Stimulated activated naive CD8-positive, alpha-beta T cell treated with anti-CD3 and anti-CD28 coated beads, Interleukin-15, amount 100 ng/mL, for 72 hours (primary cell): ENCODE measurements at places on chromosomes 11 and 22.
A peak's percentile ranks its signal among the peaks of the same experiment; 100 is the strongest.

DNA sequence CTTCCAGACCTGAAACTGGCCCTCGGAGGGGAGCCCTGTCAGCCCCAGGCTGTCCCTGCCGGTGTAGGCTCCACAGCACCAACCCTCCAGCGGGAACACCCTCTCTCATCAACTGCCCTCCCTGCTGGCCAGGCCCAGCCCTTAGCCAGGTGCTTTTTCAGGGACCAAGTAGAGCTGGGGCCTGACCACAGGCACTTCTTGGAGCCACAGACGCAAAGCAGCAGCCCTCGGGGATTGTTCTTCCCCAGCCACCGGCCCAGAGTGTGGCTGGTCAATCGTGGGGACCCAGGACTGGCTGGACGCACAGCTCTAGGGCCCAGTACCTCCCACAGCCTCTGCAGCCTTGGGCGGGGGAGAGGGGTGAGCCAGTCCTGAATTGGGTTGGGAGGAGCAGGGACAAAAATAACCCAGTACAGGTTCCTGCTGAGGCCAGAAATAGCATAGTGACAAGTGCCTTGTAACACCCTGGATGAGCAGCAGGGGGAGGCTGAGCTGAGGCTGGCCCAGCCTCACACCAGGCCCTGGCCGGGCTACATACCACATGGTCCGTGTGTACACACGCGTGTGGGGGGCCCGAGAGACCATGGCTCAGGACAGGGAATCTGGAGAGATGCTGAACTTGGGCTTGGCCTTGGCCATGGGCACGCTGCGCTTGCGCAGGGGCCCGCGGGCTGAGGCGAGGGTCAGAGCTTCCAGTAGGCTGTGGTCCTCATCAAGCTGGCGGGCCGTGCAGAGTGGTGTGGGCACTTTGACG, 2.0 kb downstream of the KCNJ11 start:
- peak; percentile 43 for DNase-seq

DNA sequence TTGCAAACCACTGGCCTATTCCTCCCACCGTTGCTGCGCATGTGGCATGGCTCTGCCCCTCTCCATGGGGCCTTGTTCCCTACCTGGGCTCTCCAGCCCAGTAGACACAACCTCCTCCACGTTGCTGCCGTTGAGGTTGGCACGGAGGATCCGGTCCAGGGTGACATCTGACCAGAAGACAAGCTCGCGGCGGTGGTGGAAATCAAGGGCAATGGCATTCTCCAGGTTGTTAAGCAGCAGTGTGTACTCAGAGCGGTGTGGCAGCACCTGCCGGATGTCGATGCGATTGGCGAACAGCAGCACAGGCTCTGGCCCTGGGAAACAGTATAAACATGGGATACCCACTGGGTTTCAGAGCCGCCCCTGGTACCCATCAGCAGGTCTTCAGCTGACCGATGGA, 23.8 kb downstream of the LRP4 start:
- DNase-seq = no peak

GRCh38 chr11:79150966-79151365, 289.9 kb downstream of the TENM4 start:
- no peak for DNase-seq

- DNase-seq = no peak
Observed at GRCh38 chr11:2683806-2684205, 16.0 kb downstream of the KCNQ1OT1 start.

DNA sequence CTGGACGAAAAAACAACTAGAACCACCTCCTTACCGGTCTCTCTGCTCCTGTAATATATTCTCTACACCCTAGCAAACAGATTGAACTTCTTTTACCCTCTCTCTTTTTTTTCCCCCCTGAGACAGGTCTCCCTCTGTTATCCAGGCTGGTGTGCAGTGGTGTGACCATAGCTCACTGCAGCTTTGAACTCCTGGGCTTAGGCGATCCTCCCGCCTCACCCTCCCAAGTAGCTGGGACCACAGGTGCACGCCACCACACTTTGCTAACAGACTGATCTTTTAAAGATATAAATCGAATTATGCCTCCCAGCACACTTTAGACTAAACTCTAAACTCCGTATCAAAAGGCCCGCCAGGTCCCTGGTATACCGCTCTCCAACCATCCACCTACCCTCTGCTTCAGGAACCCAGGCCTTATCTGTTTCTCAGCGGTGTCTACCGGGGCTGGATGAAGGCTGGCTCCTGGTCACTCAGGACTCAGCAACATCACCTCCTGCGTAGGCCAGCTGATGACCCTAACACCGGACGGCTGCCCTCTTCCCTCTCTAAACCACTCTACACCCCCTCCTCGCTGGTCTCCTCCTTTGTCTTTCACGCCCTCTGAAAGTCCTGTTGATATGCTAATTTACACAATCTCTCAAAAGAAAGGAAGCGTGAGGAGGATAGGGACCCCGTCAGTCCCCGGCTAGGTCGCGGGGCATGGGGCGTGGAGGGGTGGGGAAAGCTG, 745 bp downstream of the C22orf39 start:
- DNase-seq = no peak

DNA sequence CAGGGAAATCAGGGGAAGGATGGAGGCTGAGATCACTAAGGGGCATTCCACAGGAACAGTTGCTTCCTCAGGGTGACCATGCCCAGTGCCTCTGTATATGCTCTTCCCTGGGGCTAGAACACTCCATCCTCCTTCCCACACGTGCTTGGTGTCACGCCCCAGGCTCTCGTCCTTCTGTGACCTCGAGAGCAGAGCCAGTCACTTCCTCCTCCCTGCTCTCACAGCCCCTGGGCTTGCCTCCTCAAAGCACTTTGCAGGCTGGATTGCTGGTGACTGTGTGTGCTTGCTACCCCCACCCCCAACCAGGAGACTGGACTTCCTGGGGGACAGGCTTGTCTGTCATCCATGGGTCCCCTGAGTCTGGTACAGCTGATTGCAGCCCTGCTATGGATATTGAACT, 56.5 kb upstream of the AMPD3 start:
- DNase-seq = no peak

- no peak for DNase-seq
Observed at GRCh38 chr11:76889411-76889975, 28.8 kb downstream of the ACER3 start.

GRCh38 chr11:134332189-134332631, 422 bp downstream of the GLB1L2 start:
- no peak for DNase-seq

GRCh38 chr11:15981292-15981691, 375.1 kb downstream of the SOX6 start:
- no peak for DNase-seq

DNA sequence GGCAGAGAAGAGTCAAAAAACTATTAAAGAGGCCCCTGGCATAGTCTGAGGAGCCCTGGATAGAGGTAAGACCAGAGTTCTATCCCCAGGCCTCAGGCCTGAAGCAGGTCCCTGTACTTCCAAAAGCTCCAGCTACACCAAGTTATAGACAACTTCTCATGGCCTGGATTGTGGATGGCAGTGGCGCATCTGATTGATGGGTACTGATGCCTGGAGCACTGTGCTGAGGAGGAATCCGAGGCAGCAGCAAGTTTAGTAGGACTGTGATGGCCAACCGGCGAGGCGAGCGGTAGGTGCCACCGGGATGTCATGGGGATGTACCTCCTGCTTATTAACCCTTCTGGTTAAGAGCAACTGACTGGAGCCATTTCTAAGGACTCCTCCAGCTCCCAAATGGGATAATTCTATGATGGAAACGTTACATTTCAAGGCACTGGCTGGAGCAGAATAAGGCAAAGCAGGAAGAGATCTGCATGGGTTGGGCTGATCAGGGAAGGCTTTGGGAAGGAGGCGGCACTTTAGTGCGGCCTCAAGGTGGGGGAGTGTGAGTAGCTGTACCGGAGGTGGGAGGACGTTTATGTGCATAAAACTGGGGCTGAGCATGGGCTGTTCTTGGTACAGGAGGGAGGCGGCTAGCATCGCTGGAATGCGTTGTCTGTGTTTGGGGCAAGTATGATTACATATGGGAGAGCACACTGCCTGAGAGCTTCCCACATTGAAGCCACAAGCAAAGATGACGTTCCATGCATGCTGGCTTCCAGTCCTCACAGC, 24.2 kb upstream of the JAM3 start:
- DNase-seq = no peak

GRCh38 chr11:57804466-57804865, 42.9 kb downstream of the CTNND1 start:
- no peak for DNase-seq

GRCh38 chr11:7281079-7281478, 29.4 kb downstream of the SYT9 start:
- DNase-seq = no peak

- DNase-seq = no peak
Observed at GRCh38 chr11:59413646-59414045, 12.6 kb downstream of the OR5A2 start.

DNA sequence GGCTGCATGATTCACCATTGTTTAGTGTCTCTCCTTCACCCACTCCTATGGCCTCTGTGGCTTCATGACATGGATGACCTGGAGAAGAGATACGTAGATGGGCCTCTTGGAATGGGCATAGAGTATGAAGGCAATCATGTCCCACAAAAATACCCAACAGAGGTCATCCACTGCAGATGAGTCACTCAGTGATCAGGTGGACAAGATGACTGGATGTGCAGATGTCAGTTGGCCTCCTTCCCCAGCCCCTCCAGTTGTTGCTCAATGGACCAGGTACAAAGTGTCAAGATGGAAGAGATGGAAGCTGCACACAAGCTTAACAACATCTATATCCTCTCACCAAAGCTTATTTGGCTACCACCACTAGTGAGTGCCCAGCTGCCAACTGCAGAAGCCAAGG, 41.0 kb upstream of the CLPB start:
- no peak for DNase-seq

GRCh38 chr11:8247312-8247711, 16.4 kb downstream of the LMO1 start:
- DNase-seq = peak; percentile 24

GRCh38 chr11:44914105-44914504, 36.6 kb downstream of the TP53I11 start:
- no peak for DNase-seq

GRCh38 chr11:67405196-67405567, 1.3 kb downstream of the TBC1D10C start:
- no peak for DNase-seq

DNA sequence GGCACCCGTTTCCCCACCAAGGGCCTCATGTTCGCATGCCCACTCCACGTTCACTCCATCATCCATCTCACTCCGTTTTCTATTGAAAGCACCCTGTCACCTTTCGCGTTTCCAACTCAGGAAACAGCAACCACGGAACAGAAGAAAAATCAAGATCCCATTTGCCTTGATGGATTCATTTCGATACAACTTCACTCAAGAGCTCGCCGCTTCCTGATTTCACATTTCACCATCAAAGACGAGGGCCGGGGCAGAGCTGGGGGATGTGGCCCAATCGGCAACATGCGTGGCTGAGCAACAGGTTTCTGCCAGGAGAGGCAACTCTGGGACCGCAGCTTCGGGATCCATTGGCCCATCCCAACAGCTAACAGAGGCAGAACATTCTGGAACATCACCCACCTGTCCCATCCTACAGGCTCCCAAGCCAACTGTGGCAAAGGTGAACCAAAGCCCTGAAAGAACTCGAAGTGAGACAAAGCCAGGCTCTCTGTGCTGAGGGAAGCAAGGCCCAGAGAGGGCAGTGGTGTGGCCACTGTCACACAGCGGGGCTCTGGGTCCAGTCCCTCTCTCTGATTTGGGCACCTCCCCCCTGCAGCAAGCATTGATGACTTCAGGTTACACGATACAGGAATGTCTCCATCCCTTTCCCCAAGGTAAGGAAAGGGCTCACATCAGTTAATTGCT, 36.2 kb upstream of the CD5 start:
- no peak for DNase-seq

GRCh38 chr11:84501750-84502149, 1125.4 kb downstream of the DLG2 start:
- DNase-seq = no peak

DNA sequence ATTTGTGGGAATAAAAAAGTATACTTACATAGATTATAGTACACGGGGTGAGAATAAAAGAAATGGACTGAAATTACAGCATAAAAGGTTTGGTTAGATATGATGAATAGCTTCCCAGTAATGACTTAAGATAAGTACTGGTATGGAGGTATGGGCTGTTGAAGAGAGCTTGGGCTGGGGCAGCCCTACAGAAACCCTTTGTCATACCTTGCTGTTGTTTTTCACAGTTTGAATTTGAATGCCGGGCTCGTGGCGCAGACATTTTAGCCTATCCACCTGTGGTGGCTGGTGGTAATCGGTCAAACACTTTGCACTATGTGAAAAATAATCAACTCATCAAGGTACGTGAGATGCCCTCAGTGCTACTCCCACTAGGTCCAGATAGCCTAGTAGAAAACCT, 42.3 kb upstream of the RBX1 start:
- no peak for DNase-seq

- no peak for DNase-seq
Observed at GRCh38 chr22:30291058-30291892, 2.0 kb upstream of the CASTOR1 start.

GRCh38 chr22:29308791-29309262, 2.4 kb downstream of the GAS2L1 start:
- DNase-seq = peak; percentile 28

GRCh38 chr22:37904572-37905533, 1.2 kb upstream of the MICALL1 start:
- DNase-seq = peak; percentile 34

- DNase-seq = no peak
Observed at GRCh38 chr11:2306452-2306823, 4.6 kb downstream of the TSPAN32 start.

DNA sequence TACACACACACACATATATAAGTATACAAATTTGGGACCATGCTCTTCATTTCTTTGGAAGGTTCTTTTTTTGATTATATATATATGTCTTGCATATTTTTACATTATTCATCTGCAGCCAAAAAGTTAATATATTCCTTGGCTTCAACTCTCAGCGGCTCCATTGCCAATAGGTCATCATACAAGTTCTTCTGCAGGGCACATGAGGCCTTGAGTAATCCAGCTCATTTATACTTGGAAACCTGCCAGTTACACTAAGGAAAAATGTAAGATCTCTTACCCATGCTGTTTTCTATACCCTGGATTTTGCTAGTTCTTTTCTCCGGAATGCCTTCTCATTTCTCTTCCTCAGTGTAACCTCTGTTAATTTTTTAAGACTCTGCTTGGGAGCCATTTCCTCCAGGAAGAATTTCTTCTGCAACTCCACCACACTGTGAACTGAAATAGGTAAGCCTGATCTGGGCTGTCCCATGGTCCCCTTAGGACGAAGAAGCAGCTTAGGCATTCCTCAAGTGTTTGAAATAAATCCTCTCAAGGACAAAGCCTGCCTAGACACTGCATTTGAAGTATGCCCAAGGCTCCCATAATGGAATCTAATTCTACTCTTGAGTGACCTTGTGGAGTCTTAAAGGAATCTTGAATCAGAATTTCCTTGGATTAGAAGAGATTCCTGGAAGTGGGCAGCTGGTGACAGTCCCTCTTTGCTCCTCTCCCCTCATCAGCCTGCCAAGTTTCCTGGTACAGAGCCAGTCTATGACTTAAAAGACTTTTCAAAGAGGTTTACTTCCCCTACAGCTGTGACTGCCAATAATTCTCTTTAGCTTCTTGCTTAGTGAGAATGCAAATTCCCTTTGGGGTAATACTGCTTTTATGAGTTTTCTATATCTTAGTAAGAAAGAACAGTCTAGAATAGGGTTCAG, 182.8 kb downstream of the C11orf87 start:
- no peak for DNase-seq
